Progenitor cell of endocrine pancreas (in vitro differentiated cells): ENCODE measurements at places on chromosomes 1 and 21.

GRCh38 chr1:214146523-214146922 lies 134.4 kb upstream of the SMYD2 start:
- DNase-seq: no peak

DNA sequence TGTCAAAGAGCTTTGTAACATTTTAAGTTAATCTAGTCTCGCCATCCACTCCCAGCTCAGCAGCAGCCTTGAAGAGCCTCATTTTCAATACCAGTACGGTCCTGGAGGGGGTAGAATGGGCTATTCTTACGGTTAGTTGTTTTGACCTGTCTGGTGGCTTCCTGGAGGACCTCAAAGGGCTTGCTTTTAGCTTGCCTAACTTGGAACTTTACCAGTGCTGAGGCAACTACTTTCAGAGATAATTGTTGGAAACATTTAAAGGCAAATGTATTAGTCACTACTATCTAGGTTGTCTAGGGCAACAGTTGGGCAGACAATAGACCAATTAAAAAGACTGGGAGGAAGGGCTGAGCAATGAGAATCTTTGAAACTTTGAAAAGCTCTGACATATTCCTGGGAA lies 56.0 kb downstream of the TTLL7 start:
- DNase-seq: no peak

- DNase-seq: no peak
These were observed 56.6 kb downstream of the AGPAT3 start for GRCh38 chr21:43921571-43921978.

DNA sequence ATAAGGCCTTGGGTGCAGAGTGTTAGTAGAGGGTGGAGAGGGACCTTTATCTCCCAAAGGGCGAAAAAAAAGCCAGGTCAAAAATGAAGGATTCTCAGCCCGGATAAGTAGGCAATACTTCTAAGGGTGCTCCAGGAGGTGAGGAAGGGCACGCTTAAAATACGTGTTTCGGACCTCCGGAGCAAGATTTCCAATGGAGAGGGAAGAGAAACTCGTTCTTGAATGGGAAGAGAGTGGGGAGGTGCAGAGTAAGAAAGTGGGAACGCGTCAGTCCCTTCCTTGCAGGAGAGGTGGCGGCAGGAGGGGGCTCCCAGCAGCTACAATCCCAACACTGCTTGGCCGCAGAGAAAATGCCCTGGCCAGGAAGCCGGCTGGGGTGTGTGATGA lies 581 bp downstream of the EFCAB14 start:
- no peak for DNase-seq

DNA sequence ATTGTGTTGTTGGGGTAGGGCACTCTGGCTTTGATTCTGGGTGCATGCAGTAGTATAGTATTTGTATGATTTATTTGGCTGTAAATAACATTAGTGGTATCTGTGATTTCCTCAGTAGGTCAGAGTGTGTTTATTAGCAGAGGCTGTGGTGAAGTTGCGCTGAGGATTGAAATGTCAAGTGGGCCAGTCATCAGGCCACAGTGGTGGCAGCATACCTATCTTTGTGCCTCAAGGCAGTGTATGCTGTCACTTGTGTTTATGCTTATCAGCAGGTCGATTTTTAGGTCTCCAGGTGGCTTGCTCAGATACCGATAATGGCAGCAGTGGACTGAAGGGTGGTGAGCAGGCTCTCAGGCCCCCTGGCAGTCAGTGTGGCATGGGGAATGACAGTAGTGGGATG lies 11.3 kb downstream of the LY9 start:
- no peak for DNase-seq

DNA sequence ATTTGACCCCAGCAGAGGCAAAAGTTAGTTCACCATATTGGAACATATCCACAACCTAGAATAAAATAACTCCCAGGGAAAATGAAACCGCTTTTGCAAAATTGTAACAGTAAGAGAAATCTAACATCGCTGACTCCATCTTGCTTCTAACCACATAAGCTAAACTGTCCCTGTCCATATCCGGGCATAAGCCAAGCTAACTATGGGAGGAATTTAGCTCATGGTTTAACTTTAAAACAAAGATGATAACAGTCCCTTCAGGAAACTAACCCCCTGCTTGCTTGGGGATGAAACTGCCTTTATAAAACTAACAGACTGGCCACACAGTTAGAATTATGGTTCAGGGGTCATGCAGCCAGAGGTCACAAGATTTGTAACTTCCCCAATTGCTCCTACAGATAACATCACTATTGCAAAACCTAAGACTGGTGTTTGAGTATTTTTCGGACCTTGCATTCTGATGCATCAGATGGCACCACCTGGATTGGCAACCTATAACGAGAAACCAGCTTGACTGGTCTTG lies 46.3 kb downstream of the TESK2 start:
- no peak for DNase-seq
